ENCODE measurements at places on chromosomes 7 and 10.

- DNase-seq, result no peak
Observed at GRCh38 chr10:26911811-26912461, 51.2 kb upstream of the ABI1 start.

GRCh38 chr10:114291076-114291475 lies 52.0 kb downstream of the VWA2 start:
- no peak for DNase-seq

DNA sequence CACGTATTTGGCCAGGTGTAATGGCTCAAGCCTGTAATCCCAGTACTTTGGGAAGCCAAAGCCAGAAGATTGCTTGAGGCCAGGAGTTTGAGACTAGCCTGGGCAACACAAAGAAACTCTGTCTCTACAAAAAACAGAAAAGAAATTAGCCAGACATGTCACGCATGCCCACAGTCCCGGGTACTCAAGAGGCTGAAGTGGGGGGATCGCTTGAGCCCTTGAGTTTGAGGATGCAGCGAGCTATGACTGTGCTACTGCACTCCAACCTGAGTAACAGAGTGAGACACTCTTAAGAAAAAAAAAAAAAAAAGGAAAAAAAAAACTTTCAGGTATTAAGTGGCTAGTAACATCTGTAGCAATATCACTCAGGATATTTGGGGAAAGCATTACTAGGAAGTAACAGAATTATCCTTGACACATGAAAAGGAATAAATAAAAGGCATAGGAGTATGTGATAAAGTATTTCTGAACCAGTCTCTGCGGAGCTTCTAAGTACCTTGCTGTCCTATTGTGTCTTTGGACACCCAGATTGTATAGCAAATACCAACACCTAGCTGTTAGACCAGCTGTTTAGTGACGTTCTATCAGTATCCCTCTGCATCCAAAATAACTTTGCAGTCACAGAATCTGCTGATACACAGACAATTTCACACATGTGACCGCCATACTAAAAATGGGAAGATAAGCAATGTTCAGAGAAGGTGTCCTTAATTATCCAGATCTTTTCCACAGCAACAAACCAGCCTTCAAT lies 74.4 kb downstream of the CYTH3 start:
- DNase-seq, result no peak

DNA sequence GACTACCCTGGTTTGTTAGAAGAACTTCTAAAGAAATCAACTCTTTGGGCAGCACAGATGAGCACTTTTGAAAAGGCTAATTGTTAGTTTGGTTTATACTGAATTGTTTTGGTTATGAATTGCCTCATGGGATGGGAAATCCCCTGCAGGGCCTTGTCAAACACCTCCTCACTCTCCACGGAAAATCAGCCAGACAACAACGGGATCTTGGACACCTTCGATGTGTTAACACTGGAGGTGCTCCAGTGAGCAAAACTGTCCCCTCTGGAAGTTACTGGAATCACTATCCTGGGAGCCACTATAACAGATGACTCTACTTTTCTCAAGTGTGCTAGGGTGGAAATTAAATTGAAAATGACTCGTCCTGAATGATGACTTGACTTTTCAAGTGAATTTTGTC lies 38.7 kb downstream of the CDK6 start:
- no peak for DNase-seq

GRCh38 chr7:131072505-131073091 lies 255.1 kb upstream of the MKLN1 start:
- DNase-seq, result peak; percentile 35

GRCh38 chr7:91784469-91784868 lies 96.0 kb downstream of the MTERF1 start:
- DNase-seq, result peak; percentile 49

GRCh38 chr10:117237401-117237991 lies 3.4 kb upstream of the SLC18A2 start:
- DNase-seq, result peak; percentile 76

- no peak for DNase-seq
Observed at GRCh38 chr7:99392659-99393354, 15.6 kb downstream of the PDAP1 start.

DNA sequence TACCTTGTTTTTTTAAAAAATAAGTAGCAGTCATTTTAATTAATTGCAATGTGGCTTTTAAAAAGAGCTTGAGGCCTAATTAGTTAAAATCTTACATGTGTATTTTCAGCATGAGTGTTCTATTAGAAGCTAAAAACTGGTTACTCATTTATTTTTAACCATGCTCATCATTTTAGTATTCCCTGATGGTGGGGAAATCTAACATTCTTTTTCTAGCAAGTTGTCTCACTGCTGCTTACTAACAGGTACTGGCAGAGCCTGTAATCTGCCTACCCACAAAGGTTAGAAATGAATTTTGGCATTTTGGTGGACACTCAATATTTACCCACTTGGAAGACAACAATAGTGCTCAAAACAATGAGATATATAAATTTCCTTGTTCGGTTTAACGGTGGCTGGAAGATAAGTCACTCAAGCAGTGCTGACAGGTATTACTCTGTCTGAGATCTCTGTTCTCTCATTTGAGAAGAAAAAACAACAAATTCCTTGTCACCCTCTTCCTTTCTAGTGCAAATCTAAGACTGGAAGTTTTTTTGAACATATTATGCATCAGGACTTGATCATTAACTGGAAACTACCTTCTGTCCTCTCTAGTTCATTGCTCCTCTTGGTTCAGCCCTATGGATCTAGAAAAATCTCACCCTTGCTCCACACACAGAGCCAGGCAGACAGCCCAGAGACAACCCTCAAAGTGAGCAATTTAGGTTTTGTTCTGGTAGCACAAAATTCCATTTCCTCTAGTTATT lies 83.3 kb downstream of the VWDE start:
- no peak for DNase-seq

DNA sequence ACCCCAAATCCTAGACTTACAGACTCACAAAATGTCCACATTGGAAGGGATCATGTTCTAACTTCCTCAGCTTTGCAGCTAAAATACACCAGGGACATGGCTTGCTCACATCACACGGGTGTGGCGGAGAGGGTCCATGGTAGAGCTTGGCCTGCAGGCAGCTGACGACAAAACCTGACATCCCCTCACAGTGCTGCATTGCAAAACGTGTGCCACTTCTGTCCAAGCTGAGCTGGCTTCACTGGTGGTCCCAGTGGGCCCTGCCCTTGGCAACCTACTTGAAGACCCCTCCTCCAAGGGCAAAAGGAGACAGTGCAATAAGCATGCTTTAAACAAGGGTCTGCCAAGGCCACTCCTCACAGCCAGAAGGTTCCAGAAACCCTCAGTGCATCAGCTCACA lies 21.9 kb downstream of the ANXA11 start:
- no peak for DNase-seq

DNA sequence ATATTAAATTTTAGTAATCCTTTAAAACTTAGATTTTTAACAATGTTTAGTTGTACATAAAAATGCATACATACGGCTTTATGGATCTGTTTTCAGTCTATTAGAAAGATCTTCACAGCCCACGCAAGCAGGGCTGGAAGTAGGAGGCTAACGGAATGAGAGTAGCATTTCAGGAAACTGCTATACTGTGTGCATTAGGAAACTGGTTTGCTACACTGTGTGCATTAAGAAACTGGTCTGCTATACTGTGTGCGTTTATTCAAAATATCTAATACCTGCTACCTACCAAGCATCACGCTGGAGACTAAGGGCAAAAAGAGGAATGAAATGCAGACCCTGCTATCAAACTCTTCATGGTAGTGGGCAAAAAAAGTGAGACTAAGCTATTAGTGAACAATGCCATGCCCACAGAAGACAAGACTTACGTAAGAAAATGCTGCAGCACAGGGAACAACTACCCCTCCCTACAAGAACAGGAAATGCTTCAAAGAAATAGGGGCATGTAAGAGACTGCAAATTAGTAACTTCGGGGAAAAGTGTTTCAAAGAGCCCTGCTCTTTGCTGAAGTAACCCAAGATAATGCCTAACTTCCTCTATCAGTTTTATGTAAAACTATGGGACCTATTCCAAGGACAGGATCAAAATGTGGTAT lies 11.3 kb downstream of the RAB11FIP2 start:
- DNase-seq, result peak; percentile 89

- DNase-seq, result no peak
Observed at GRCh38 chr7:122300211-122300932, 4.2 kb downstream of the FEZF1 start.

GRCh38 chr10:25758041-25758457 lies 176.0 kb upstream of the MYO3A start:
- DNase-seq, result peak; percentile 45

DNA sequence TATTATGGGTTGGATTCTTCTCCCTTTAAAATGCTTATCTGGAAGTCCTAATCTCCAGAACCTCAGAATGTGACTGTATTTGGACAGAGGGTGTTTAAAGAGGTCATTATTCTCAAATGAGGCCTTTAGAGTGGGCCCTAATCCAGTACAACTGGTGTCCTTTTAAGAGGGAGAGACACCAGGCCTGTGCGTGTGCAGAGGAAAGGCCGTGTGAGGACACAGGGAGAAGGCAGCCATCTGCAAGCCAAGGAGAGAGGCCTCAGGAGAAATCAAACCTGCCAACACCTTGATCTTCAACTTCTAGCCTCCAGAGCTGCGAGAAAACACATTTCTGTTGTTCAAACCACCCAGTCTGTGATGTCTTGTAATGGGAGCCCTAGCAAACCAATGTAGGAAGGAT lies 235.4 kb upstream of the MYO3A start:
- no peak for DNase-seq

DNA sequence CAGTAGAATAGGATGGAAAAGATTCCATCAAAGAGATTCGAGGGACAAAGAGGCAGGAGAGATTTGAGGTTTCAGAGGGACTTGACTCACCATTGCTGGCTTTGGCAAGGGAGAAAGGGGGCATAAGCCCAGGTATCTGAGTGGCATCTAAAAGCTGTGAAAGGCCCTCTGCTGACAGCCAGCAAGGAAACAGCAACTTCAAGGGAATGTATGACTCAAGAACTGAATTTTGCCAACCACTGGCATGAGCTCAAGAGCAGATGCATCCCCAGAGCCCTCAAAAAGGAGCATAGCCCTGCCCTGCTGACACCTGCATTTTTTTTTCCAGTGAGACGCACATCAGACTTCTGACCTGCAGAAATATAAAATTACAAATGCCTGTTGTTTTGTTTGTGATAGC lies 19.6 kb upstream of the ADAM12 start:
- no peak for DNase-seq

- DNase-seq, result no peak
Observed at GRCh38 chr10:129692695-129693094, 225.7 kb downstream of the MGMT start.

- DNase-seq, result no peak
Observed at GRCh38 chr10:132590094-132590751, 52.6 kb downstream of the INPP5A start.

- peak; percentile 18 for DNase-seq
Observed at GRCh38 chr7:133699386-133699785, 427.8 kb upstream of the LRGUK start.

DNA sequence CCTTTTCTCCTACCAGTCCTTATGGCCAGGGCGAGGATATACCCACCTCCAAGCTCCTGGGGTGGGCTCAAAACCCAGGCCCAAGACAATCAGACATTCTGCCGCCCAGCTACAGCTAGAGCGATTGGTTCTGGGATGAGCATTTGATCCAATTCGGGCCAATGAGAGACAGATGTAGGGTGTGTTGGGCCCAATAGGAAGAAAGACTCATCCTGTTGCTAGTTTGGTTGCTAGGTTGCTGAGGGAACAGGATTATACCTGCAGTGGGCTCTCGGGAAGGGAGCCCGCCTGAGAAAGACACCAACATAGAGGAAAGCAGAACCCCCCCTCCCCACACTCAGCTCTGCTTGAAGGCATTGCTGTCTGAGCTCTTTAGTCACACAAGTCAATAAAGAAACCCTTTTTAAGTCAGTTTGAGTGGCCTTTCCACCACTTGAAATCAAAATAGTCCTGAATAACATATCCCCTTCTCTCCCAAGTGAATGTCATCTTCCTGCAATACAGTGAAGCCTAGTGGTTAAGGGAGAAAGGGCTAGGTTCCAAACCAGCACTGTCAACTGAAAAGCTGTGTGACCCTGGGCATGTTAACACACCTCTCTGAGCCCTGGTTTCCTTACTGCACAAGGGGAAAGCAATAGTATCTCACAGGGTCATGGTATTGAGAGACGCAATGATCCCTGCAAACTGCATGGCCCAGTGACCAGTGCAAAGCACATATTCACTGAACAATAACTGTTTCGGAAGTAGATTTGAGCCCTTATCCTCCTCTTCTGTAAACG lies 21.8 kb downstream of the ITPRIP start:
- DNase-seq, result no peak

DNA sequence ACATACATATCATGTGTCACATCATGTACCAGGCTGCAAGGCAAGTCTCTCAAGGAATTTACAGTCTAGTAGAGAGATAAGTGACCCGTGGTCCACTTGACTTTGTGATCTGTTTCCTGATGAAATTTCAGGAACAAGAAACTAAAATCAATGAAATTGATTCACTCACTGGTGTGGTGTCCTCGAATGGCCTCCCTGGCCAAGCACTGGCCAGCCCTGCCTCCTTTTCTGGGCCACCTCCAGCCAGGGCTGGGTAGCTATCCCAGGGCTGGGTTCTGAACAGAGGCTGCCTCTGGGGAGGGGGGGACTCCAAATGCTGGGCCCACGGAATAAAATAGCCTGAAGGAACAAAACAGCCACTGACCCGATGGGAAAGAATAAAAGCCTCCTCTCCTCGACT lies 182.2 kb downstream of the HERPUD2 start:
- no peak for DNase-seq

DNA sequence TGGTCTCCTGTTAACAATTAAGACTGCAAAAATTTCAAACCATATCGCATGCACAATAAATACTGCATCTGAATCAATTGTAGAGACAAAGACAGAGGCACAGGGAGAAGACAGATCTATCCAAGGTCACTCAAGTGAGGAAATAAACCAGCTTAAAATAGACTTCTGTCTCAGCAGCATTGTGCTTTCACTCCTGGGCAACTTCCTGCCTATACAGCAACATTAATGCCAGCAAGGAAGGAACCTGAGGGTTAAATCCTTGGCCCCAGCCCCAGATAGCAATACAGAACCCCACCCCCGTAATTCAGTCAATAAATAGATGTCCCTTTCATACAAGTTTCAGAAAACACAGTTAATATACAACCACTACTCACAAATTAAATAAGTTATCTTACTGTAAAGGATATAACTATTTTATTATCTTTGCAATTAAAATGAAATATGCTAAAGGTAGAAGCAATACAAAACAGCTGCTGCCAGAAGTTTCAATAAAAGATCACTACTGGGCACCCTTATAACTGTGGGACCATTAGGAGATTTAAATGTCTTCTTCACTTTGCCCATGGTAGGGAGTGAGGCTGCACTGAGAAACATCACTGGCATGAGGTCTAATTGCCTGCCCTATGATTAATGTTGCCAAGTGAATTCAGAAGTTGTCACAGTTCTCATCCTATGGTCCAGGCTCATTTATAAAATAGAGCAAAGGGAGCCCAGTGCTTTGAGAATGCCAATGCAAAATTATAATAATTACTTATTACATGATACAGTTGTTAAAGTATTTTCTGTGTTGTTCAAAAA lies 49.4 kb downstream of the CAV1 start:
- no peak for DNase-seq

Measured in NB4 (cell line).